Activated T-cell treated with anti-CD3 and anti-CD28 coated beads for 4 hours (primary cell): ENCODE measurements at places on chromosomes 12 and 14.

DNA sequence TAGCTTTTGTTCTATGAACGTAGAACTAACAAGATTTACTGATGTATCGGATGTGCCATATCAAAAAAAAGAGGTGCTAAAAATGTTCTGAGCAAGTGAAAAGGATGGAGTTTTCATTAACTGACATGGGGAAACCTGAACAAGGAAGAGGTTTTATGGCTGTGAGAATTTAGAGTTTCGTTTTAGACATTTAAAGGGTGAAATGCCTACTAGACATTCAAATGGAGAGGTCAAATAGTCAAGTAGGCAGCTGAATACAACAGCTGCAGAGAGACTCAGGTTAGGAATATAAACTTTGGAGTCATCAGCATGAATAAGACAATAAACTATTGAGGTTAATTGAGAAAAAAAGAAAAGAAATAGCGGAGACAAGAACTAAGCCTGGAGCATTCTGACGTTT, 364.9 kb upstream of the GARIN6 start:
- no peak for DNase-seq

DNA sequence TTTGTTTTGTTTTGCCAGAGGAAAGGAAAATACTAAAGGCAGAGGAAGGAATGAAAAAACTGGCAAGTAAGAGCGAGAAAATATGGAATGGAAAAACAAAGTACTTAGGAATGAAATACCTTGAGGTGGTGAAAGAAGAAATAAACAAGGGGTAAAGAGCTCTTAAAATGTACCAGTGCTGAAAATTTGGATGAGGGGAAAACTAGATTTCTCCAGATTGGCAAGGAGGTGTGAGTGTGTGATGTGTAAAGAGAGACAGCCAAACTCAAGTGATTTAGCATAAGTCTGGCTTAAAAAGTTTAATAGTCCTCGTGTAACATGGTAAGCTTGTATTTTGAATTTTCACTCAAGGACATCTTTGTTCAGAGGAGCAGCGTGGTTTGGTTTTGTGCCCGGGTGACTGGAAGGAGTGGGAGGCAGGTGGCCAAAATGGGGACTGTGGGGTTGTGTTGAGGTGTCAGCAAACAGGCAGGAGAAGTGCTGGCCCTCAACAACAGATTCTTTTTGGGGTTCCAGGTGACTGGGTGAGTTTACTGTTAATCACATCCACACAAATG, 102.7 kb downstream of the DACT1 start:
- DNase-seq, result no peak

GRCh38 chr12:49893753-49894750, 9.6 kb downstream of the FAIM2 start:
- DNase-seq, result no peak

DNA sequence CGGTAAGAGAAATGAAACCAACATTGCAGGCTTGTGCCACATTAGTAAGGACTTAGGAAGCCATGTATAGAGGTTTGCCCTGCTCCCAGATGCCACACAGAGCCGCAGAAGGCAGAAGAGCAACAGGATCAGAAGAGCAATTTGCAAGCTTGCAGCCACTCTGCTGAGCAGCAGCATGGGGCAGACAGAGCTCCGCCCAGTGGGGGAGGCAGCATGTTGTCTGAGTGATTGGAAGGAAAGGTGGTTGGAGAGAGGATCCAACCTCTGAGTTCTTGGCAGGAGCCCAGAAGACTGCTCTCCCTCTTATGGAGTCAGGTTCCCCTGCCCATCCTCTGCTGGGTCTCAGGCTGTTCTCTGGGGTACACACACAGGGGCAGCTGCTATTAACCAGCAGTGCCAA, 2.3 kb upstream of the KRT6A start:
- DNase-seq, result no peak

DNA sequence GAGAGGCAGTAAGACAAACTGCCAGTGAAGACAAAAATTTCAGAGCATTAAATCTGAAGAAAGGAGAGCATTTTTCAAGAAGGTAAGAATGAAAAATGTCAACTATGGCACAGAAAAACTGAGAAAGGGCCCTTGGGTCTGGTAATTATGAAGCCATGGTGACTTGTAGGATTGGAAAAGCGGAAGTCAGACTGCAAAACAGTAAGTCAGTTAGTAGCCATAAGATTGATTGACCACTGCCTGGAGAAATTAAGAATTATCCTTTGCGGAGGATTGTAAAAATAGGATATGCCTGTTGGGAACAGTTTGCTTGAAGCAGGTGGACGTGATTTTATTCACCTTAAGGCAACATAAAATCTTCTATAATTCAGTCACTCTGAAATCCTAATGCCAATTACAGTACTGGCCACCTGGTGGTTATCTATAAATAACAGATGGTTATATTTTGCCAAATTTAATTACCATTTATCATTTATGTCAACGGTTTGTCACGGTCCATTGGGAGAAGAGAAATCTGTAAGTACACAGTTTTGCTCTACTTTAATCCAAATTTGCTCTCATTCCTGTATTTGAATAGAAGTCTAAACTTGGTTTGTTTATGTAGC, 127.1 kb upstream of the CNTN1 start:
- no peak for DNase-seq

DNA sequence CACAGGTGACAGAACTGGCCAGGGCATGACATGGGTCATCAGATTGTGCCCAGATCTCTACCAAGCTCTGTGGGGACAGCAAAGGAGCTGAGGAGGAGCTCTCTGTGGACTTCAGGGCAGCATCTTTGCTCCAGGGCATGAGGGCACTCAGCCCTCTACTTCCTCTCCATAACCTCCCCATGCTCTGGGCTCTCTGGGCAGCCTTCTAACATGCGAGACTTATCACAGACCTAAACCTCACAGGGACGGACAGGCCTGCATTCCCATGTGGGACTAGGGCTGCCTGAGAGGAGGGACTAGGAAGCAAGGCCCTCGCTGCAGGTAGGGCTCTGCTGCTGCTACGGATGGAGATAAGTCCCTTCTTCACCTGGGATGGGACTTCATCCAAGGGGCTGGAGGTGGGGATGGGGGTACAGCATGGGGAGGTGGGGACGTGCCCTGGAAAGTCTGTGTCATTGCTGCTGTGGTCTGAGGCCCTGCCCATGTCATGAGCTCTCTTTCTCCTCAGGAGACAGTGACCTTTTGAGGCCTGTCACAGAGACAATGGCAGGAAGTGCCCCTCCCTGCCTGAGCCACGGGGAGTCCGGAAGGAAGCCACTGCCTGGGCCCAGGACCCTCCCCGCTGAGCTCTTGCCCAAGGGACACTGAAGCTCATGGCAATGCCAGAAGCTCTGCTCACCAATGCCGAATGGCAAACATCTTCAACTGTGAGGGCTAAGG, 44.1 kb downstream of the PITPNM2 start:
- peak; percentile 35 for DNase-seq

- no peak for DNase-seq
Observed at GRCh38 chr14:78746086-78746595, 576.0 kb downstream of the NRXN3 start.

DNA sequence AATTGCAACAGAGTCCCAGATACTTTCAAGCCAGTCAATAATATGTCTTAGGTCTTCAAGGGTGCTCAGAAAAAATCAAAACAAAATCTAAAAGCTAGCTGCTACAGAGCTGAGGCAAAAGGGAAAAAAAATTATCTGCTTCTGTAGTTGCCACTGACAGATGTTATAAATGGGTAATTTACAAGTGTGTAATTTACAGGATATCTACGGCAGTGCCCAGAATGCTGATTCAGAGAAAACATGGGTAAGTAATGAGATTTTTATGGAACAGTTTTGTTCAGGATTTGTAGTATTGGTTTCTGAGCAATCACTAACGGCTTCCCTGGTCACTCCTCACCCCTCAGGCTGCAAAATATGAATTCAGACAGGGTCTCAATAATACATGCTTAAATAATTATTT, 234.1 kb downstream of the GALC start:
- DNase-seq, result no peak

- no peak for DNase-seq
Observed at GRCh38 chr14:88937706-88938105, 113.3 kb downstream of the TTC8 start.

DNA sequence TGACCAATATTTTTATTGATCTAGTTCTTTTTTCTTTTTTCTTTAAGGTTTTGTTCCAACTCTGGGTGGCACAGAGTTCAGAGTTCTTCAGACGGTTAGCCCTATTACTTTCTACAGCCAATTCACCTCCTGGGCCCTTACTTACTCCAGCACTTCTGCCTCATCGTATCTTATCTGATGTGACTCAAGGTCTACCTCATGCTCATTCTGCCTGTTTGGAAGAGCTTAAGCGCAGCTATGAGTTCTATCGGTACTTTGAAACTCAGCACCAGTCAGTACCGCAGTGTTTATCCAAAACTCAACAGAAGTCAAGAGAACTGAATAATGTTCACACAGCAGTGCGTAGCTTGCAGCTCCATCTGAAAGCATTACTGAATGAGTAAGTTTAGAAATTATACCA, 64.7 kb downstream of the VEZT start:
- DNase-seq, result no peak

GRCh38 chr14:58774531-58774930, 136.8 kb downstream of the DACT1 start:
- DNase-seq, result no peak

- no peak for DNase-seq
Observed at GRCh38 chr12:106625976-106626375, 43.2 kb downstream of the RFX4 start.

DNA sequence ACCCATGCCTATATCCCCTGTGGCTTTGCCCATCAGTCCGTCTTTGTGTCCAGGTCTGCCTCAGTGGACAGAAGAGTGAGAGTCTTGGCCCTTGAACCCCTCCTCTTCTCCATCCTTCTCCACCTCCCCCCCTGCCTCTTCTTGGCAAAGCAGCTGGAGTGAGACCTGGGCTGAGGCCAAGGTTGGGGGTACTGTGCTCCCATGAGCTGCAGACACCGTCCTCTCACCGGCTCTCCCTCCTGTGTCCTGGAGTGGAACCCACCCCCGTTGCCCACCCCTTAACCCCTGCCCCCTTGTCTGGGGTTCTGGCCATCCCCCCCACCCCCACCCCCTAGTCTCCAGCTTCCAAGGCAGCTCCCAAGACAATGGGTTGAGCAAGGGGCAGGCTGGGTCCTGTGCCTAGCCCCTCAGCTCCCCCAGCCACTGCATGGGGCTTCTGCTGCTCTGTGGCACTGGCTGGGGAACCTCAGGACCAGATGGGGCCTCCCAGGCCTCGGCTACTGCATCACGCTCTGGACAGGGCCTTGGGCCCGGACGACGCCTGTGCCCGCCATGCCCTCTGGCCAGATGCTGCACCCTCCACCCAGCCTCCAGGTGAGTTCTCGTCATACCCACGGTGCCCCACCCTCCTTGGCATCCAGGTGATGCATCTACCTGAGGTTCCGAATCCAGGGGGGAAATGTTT, 35.7 kb downstream of the RTL1 start:
- DNase-seq, result no peak

- DNase-seq, result no peak
Observed at GRCh38 chr12:57129321-57129842, 1.1 kb downstream of the LRP1 start.

- DNase-seq, result no peak
Observed at GRCh38 chr14:74490486-74490885, 2.6 kb downstream of the NPC2 start.

- DNase-seq, result no peak
Observed at GRCh38 chr12:45546545-45546944, 183.0 kb upstream of the ARID2 start.

GRCh38 chr12:124386661-124387527, 92.0 kb downstream of the RFLNA start:
- DNase-seq, result no peak

DNA sequence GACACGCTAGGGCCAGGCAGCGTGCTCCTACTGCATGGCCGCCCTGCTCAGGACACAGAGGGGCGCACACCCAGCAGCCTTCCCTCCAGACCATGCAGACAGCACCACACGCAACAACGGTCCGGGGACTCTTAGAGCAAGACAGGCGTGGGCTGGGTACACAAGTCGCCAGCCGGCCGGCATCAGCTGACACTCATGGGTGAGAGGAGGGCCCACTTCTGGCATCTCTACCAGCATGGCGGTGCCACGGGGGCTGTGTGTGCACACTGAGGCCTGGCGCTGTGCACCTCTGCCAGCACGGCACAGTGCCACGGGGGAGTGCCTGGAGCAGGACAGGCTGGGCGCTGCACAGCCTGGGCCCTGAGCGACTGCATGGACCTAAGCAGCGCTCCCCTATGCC, 6.7 kb upstream of the BTBD6 start:
- DNase-seq, result no peak

GRCh38 chr12:97910559-97910958, 448.0 kb downstream of the RMST start:
- no peak for DNase-seq

GRCh38 chr14:89382901-89383845, 33.9 kb downstream of the FOXN3 start:
- no peak for DNase-seq

- no peak for DNase-seq
Observed at GRCh38 chr14:104975481-104976197, 2.5 kb downstream of the AHNAK2 start.

DNA sequence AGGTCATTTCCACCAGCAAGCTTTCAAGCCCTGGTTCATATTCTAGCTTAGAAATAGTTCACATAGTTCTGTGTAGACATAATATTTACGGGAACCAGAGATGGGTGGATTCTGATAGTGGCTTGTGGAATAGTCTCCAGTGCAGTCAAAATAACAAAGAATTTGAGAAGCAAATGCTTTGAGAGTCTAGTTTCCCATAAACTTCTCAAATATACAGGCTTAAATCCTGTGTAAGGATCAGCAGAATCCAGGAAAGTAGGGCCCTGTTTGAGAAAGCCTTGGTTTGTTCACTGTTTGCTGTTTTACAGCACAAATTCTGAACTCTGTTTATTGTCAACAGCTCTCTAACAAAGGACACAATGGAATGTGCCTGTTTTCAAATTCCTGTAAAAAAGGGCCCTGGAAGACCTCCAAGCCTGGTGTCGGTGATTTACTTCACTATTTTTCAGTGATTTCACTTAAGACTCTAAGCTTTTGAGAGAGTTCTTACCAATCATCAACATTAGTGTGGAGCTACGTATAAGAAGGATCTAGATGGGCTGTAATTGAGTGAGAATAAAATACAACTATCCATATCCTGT, 11.4 kb upstream of the FOS start:
- no peak for DNase-seq

- no peak for DNase-seq
Observed at GRCh38 chr12:10170216-10170615, 1.7 kb downstream of the OLR1 start.

- no peak for DNase-seq
Observed at GRCh38 chr14:71246539-71246938, 339.3 kb downstream of the PCNX1 start.

DNA sequence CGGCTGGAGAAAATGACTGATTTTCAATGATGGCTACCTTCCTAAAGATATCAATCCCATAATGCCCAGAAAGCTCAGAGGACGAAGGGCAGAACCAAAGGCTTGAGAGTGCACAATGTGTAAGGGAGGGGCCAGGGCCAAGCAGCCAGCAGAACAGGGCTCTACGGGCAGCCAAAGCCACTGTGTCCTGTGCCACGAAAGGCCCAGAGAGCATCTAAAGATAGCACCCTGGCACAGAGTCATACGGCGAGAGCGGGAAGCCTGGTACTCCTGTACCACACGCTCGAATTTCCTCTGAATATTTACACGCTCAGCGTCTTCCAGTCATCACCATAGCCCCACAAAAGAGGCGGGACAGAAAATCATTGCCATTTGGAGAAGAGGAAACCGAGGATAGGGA, 39.5 kb downstream of the PRMT8 start:
- DNase-seq, result no peak

GRCh38 chr12:108690542-108691174, 40.7 kb downstream of the CORO1C start:
- DNase-seq, result no peak

GRCh38 chr12:78645956-78646355, 218.6 kb upstream of the SYT1 start:
- DNase-seq, result no peak

GRCh38 chr14:69699748-69700303, 67.1 kb upstream of the SRSF5 start:
- no peak for DNase-seq
